CD4-positive, alpha-beta T cell treated with Interleukin-1 beta for 1 hour (primary cell): ENCODE measurements at places on chromosomes 2 and 18.

DNA sequence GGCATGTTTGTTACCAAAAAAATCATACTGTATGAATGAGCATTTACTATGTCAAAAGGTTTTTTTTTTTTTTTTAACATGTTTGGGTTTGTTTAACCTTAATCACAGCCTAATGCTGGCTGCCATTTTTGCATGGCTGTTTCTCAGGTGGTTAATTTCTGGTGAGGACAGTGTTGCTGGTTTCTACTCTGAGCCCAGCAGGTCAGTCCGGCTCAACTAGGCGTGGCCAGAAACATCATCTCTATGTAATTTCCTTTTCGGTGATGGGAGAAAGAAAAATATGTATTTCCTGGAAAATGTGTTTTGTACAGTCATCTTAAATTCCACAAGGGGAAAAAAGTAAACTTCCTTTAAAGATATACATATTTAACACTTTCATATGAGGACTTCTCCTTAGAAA lies 24.9 kb upstream of the BZW1 start:
- DNase-seq = no peak

DNA sequence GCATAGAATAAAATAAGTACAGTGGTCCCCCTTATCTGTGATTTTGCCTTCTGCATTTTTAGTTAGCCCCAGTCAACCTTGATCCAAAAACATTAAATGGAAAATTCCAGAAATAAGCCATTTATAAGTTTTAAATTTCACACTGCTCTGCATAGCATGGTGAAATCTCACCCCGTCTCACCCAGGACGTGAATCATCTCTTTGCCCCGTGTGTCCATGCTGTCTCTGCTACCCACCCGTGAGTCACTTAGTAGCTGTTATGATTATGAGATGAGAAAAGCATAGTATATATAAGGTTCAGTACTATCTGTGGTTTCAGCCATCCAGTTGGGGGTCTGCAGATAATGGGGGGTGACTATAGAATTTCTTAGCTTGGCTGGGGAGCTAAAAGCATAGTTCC lies 67.3 kb downstream of the RHBDD1 start:
- DNase-seq = no peak

DNA sequence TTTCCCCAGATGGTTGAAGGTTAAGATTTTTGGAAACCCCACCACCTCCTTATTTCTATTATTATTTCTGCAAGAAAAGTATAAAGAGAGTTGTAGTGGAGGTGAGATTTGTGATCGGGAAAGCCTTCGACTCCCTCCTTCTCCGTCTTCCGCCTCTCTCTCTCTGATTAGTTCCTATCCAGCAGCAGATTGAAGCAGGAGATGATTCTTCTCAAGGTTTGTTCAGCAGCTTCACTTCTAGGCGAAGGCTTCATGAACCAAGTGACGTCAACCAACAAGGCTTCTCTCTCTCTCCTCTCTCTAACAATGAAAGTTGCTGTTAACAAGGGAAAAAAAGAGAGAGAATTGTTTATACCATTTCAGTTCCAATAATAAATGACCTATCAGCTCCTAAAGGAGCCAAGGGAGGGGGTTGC lies at the start of gene BAZ2B:
TSS of gene BAZ2B (minus strand) at position 263 of the 416 bp plus-strand sequence. CDS start 137,829 bp downstream, outside the sequence.
- DNase-seq = peak; percentile 7

DNA sequence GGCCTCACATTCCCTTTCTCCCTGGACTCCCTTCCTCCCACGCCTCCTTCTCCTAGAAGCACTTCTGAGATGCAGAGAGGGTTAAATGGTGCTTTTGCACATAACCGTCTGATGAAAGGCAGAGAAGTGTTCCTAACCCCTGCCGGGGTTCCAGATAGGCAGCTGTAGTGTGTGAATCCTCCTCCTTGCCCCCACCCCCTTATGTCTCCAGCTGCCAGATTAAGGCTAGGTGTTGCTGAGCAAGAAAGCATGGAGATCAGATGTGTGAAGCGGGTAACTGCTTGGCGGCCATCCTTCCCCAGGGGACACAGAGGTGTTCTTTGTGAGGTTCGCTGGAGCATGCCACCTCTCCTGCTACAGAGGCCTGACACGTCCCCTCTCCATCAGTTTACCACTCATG lies 88.3 kb downstream of the NRP2 start:
- DNase-seq = no peak

GRCh38 chr2:40754912-40755311 lies 303.0 kb upstream of the SLC8A1 start:
- DNase-seq = no peak

DNA sequence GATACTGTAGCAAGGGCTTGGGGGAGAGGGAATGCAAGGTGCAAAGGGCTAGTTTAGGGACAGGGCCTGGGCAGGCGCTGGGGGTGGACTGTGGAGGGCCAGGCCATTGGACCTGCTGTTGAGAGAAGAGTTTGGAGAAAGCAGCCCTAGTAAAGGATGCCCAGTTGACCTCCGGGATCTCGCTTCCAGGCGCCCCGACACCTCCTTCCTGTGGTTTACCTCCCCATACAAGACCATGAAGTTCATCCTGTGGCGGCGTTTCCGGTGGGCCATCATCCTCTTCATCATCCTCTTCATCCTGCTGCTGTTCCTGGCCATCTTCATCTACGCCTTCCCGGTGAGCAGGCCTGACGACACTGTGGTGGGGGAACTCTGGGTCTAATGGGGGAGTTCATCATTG lies 229.0 kb downstream of the DYSF start:
- no peak for DNase-seq

DNA sequence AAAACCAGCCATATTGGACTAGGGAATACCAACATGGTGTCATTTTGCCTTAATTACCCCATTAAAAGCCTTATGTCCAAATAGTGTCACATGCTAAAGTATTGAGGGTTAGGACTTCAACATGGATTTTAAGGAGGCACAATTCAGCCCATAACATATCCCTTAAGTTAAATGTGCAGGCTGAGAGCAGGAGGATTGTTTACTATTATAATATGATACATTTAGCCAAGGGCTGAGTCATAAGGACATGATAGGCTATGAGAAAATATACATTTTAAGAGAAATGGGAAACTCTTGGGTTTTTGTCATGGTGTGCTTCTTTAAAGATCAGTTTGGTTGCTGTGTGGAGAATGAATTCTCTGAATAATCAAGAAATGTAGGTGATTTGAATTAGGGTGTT lies 136.8 kb downstream of the RDH14 start:
- DNase-seq = no peak

- DNase-seq = no peak
Measured at GRCh38 chr2:41735476-41735875, 312.3 kb upstream of the PKDCC start.
